Cortex of kidney (tissue), 1 donor: ENCODE measurements at places on chromosomes 6 and 20.

GRCh38 chr20:10771435-10772140 is 97.8 kb upstream of the JAG1 start:
- DNase-seq: no peak

DNA sequence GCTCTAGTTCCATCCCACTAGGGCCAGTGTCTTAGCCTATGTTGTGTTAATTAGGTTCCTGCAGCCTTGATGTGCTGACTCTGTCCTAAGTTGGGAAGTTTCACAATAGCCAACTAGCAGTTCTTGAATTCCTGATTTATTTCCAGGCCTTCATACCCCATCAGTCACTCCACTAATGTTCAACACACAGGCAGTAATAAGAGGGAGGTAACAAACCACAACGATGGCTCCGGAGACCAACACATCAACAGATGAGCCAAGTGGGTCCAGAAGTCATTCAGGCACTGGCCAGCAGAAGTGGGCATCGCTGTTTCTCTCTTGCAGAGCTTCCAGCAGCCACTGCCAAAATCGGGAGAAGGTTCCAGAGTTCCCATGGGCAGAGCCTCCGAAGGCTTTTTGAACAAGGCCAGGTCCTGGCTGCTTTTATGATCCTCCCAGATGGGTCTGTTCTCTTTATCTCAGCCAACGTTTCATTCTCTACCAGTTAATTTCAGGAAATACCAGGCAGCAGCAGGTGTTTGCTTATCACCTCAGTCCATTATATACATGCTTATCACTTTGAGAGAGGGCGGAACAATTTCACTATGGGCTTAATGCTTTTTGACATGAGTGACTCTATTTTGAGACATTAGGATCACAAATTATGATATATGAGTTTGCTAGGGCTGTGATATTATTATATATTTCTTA is 48.5 kb upstream of the NOP56 start:
- DNase-seq: no peak

DNA sequence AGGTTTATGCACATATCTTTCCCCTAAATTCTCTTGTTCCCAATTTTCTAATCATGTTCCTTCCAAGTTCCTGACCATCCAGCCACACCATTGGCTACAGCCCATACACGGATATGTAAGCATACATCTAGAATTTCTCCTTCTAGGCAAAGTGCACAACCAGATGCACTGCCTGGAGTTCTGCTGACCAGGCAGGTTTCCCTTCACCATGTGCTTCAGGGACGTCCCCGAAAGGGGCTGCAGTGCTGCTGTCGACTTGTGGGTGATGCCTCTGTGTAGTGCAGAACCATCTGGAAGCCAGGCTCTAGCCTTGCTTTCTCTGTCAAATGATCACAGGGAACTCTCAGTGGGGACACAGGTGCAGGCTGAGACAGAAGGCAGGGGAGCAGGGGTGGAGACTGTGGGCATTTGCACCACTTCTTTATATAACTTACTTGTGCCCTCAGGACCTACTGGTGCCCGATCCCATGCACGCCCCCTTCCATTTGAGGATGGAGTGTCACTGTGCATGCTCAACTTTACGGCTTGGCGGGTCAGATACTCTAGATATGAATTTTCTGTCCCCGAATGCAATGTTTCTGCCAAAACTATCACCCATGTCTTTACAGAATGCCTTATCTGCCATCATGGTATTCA is 37.5 kb upstream of the SMOC2 start:
- no peak for DNase-seq

DNA sequence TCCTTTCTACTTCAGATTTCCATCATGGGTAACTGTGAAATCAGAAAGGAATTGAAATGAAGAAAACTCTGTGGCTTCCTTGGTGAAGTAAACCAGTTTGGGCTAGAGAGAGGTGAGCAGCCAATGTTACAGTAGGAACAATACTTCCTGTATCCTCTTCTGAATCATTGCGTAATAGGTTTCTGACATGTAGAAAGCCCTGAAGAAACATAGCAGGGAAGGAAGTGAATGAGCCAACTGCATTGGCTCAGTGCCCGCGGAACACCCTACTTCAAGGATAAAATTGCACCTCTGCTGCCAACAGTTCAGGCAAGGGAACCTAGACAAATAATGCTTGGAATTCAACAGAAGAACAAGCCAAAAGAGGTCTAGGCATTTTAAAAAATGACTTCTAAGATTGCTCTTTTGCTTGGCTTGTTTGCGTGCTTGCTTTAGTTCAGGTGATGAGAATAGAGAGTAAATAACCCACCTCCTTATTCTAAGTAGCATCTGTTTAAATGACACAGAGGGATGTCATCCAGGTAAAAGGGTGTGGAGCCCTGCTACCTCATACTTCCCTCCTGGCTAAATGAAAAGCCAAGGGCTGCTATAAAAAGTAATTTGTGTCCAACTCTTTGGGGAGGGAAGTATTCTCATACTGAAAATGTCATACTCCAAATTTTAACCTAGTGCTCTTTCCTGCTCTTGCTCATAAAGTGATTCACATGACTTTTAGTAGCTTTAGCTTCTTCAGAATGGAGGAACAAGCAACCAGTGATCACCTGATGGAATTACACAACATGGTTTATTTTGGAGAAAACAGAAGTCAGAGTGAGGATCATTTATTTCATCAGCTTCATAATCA is 30.0 kb upstream of the AKIRIN2 start:
- DNase-seq: no peak

- no peak for DNase-seq
Observed at GRCh38 chr20:53176134-53176533, 204.0 kb downstream of the TSHZ2 start.

DNA sequence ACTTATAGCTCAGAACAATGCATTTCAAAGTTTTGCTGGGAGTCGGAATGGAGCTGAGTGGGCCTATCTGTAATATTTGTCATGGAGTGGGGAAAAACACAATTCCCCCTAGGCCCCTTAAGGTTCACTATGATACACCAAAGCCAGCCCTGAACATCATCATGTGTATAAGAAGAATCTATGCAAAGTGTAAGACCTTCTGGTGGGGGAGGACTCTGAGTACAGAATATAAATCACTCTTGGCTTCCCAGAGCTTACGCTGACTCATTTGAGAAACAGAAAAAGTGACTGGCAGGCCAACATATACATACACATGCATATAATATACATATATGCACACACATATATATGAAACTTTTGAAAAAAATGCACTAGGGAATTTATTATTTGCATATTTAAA is 54.1 kb upstream of the UBR2 start:
- no peak for DNase-seq

DNA sequence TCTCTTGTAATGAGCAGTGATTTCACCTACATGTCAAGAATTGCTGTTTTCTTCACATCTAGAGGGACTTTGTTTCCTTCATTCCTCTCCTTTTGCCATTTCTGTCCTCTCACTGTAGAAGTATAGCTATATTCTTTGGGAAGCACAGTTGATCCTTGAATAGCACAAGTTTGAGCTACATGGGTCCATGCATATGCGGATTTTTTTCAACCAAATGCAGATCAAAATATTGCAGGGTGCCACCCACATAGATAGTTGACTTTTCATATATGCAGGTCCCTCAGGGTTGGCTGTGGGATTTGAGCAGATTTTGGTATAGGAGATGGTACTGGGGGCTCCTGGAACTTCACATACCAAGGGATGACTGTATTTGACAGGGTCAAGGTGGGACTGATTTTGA is 41.1 kb downstream of the BLTP3A start:
- no peak for DNase-seq

DNA sequence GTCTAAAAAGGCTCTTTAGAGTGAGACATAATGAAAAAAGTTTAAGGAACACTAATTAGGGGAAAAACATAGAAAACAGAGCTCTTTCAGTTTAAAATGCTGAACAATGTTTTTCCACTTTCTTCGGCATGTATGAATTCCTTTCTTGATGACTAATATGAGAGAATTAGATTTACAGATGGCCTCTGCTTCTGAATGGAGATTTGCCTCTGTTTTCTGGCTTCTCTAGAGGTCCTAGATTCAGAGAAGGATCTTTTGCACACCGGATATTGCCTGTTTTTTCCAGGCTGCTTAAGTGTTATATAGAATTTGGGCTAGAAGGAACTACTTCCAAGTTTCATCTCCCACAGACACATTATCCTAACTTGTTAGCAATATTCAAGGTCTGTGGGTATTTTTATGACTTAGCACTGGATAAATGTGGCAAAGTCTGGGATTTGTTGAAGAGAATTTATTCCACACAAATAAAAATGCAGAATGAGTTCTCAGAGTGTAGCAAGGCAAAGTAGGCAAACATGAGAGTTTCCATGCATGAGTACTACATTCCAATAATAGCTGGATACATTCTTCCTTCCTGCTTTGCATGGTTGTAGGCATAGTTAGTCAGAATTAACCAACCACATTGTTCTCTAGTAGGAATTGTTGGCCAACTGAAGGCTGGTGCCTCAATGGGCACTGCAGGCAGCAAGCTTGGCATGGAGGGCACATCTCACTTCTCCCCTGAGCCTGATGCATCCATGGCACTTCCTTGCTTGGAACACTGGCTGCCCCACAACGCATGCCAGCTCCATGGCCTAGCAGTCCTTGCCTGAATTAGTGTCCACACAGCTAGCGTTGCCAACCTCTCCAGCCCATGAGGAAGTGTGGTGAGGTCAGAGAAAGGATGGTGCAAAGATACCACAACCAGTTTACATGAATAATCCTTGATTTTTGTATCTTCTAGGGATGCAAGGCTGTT is 224.2 kb downstream of the CLIC5 start:
- no peak for DNase-seq

DNA sequence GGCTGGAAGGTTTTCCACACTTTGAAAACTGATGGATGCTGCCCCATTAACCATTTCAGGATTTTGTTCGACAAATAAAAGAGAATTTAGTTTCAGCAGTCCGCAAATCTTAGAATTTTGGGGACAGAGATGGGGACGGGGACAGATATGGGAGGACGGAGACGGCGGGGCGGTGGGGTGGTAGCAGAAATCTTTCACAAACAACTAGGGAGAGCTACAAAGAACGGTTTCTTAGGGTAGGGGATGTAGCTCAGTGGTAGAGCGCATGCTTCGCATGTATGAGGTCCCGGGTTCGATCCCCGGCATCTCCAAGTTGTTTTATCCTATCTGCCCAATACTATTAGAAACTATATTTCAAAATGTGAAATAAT is 15.1 kb downstream of the HMGN4 start:
- DNase-seq: no peak

- no peak for DNase-seq
Observed at GRCh38 chr20:9928281-9928737, 89.4 kb upstream of the PAK5 start.

DNA sequence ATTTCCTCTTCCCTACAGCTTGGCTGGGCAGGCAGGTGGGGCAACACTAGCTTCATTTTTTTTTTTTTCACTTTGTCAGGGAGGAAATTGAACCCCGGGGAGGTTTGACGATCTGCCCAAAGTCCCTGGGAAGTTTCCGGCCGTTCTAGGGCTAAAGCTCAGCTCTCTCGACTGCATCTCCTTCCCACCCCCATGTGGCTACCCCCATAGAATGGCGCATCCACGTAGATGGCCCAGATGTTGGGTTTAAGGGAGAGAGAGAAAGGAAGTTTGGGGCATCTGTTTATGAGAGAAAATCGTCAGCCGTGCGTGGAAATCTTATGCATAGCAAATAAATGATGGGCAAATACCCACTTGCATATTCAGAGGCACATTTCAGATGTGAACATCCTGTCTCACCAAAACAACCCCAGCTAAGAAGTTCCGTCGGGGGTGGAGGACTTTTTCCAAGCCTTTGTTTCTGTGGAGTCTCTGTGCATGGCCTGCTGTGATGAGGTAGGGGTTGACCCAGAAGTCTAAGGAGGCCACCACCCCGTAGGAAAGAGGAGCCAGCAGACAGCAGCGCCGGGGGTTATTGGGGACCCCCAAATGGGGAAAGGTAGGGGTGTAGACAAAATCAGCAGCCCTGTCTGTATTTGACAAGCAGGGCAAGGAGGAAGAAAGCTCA is 40.5 kb upstream of the ZNF831 start:
- DNase-seq: no peak

- no peak for DNase-seq
Observed at GRCh38 chr6:159655409-159655988, 37.5 kb downstream of the SOD2 start.

GRCh38 chr20:59082077-59082740 is 39.6 kb upstream of the PRELID3B start:
- DNase-seq: no peak
